Fibroblast of skin of scalp (primary cell): ENCODE measurements at places on chromosomes 7 and 10.

DNA sequence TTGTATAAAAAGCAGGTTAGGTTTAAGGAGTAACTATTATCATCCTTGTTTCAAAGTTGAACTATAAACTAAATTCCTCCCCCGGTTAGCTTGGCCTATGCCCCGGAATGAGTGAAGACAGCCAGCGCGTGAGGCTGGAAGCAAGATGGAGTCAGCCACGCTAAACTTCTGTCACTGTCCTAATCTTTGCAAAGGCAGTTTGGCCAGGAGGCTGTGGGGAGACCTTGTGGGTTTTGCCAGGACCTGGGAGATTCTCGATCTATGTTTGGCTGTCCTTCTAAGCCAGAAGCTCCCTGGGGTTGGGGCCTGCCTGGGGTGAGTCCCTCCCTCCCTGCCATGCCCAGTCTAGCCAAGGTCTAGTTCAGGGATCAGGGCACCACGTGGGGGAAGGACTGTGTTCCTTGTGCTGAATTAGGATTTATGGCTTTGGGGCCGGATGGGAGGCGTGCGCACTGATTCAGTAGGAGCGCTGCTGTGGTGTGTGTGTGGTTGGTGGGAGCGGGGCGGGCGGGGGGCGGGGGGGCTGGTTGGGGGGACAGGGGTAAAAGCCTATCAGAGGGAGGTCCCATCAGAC is 871 bp upstream of the GTF2IRD1 start:
- peak; percentile 26 for DNase-seq

GRCh38 chr10:131085091-131085860 is 226.2 kb downstream of the TCERG1L start:
- DNase-seq, result no peak

DNA sequence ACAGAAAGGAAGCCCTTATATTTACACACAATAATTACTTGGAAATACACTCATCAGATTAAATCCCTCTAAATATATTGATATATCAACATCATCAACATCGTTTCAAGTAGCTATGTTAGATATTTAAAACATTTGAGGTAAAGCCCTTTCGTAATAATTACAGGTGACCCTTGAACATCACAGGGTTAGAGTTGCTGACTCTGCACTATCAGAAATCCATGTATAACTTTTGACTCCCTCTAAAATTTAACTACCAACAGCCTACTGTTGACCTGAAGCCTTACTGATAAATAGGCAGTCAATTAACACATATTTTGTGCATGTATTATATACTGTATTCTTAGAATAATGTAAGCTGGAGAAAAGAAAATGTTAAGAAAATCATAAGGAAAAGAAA is 34.6 kb upstream of the LRRN3 start:
- no peak for DNase-seq

DNA sequence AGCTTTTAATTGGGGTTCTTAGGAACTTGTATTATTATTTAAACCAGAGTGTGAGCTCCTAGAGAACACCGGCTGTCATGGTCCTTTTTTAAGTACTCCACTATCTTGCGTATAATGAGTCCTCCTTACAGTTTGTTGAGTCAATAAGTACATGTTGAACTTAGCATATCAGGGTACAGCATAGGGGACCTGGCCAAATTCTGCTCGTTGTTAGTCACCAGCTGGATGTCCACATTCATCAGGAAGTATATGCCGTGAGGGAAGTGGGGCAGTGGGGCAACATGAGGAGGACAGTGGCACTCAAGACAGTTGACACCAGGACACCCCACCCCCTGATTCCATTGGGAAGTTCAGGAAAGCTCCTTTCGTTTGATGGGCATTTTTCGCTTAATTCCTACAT is 16.6 kb downstream of the RPP30 start:
- no peak for DNase-seq

GRCh38 chr7:7662527-7662926 is 22.0 kb downstream of the UMAD1 start:
- DNase-seq, result peak; percentile 13

DNA sequence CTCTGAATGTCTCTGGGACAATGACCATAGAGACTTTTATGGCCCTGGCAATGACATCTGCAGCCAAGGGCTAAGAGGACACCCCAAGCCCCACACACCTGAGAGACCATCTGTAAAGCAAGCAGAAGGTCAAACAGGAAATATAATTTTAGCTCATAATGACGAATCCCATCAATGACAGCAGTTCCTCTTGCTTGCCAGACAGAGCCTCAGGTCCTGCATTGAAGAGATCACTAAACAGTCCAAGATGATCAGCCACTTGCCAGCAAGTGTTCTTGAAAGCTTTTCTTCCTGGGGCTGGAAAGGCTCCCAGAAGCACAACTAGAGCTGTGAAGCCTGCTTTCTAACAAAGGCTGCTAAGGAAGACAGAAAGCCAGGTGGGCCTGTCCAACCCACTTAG is 993.7 kb upstream of the AUTS2 start:
- DNase-seq, result no peak
